Activated CD4-positive, alpha-beta T cell treated with anti-CD3 and anti-CD28 coated beads, Interleukin-2, amount 50 U/mL, for 48 hours (primary cell): ENCODE measurements at places on chromosomes 7 and 10.

DNA sequence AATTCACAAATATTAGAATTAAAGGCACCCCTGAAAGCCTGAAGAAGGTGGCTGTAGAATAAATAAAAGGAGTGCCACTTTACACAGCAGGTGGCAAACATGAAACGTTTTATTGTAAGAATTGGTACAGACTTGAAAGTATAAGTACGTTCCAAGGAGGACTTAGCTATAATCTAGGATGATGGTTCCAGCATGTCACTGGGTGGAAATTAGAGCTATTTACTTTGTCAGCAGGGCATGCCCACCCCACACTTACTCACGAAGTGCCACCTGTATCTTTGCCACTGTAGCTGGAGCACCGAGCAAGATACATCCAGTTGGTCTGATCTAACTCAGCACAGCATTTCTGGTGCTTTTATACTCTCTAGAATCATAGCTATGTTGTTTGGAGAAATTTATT lies 97.8 kb downstream of the GRM8 start:
- no peak for DNase-seq

DNA sequence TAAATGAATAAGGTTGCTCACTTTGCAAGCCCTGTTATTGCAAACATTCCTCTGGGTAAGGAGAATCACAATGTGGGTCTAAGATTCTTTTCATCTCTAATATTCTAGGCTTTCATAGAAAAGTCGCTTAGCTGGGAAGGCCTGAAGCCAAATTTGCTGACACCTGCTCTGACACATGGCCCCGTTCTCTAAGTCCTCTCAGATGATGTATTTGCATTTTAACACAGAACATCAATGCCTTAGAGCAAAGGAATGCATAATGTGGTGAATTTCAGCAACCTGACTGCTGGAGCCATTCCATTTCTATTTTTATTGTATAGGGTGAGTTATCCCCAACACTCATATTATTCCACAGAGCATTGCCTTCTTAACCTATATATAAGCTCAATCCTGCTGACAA lies 682.1 kb upstream of the NRP1 start:
- no peak for DNase-seq

- no peak for DNase-seq
Measured at GRCh38 chr7:108083980-108084379, 46.2 kb downstream of the LAMB4 start.

DNA sequence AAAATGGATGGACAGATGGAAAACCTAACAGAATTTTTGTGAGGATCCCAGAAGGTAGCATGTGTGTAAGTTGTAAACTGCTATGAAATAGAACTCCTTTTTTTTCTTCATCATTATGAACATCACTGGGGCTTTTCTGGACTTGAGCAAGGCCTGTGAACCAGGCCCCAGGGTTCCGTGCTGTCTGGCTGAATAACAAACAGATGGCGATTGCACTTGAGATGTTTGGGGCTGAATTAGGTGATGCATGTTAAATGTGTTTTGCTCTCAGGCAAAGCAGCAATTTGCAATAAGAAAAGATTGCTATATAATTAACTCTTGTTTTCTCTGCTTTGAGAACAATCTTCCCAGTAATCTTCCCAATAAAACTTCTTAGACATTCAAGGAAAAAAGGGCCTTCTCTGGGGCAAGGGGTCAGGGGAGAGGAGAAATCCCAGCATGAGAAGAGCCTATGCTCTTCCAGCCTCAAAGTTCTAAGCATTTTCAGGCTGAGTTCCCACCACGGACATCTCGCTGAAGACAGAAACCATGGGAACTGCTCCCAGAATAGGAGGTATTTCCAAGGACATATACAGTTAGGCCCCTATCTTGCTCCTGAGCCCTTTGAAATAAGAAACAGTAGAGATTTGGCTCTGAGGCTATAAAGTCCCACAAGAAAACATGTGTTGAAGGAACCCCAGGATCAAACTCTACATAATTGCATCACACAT lies 98.7 kb downstream of the ITIH5 start:
- no peak for DNase-seq

DNA sequence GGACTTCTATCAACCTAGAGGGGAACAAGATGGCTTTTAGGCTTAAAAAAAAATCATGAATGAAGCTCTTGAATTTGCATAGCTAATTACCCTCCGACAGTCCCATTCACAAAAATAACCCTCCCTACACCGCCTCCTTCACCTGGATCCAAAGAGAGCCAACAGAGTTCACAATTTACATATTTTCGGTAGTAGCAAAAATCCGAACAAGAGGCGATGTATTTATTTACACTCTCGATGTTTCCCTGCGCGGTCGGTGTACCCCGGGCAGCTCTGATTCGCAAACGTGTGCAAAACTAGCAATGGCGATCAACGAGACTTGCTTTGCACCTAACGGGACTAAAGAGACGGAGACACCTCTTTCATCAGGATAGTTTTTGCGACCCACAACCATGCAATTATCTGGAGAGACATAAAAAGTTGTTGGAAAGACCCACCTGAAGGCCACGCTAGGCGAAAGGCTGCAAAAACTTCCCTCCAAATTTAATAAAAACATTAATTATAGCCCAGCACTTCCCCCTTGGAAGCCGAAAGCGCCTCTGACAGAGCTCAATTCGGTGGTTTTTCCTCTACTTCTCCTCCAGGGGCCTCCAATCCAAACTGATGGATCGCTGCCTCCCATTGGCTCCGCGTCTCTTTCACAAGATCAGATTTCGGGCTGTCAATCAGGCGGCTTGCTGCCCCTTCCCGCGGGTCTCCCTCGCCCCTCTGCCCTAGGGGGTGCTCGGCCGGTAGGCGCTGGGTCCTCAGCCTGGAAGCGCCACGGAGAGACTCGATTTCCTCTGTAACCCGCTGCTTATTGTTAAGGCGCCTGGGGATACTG lies at the start of gene ETV1:
Gene ETV1 (minus strand): TSS at position 541 of the 823 bp plus-strand sequence. CDS start 614 bp downstream, outside the sequence.
- DNase-seq, result peak; percentile 9

DNA sequence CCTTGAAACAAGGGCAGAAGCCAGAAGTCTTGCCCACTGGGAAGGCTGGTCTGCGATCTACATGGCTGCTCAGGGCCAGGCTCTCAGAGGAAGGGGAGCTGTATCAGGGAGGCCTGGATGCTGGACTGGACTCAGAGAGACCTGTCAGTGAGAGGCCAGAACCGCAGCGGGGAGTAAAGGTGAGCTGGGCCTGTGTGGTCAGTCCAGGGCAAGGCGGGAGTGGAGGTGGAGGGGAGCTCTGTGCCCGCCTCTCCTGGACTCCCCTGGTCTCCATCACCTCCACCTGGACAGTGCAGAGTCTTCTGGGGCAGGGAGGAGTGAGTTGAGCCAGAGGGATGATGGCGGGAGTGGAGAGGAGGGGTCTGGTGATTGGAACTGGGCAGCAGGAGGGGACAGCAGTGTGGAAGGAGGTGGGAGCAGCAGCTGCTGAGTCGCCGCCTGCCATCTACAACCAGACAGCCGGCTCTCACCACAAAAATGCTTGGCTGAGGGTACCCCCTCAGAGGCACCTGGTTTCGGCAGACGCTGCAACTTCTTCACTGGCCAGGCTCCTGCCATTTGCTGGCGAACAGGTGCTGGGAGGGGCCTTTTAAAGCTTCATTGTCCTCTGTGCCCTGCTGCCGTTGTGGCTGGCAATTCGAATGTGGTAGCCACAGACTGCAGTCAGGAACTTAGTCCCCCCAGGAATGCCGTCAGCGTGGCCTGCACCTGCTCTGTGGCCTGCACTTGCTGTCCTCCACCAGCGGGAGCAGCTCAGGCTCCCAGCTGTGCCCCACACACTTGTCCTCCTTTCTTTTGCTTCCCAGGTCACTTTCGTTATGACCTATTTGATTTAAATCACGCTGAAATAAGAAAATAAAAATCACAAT lies 3.5 kb downstream of the RASSF4 start:
- no peak for DNase-seq
